Stimulated activated CD4-positive, alpha-beta T cell treated with anti-CD3 and anti-CD28 coated beads, Interleukin-15, amount 100 ng/mL, for 1 hour (primary cell): ENCODE measurements at places on chromosomes 4 and X.

GRCh38 chrX:133654811-133655210 is 239.5 kb upstream of the GPC4 start:
- DNase-seq = no peak

- no peak for DNase-seq
Measured at GRCh38 chrX:68376373-68376772, 56.9 kb downstream of the OPHN1 start.

- DNase-seq = no peak
Measured at GRCh38 chr4:183163135-183163534, 64.1 kb downstream of the WWC2 start.

DNA sequence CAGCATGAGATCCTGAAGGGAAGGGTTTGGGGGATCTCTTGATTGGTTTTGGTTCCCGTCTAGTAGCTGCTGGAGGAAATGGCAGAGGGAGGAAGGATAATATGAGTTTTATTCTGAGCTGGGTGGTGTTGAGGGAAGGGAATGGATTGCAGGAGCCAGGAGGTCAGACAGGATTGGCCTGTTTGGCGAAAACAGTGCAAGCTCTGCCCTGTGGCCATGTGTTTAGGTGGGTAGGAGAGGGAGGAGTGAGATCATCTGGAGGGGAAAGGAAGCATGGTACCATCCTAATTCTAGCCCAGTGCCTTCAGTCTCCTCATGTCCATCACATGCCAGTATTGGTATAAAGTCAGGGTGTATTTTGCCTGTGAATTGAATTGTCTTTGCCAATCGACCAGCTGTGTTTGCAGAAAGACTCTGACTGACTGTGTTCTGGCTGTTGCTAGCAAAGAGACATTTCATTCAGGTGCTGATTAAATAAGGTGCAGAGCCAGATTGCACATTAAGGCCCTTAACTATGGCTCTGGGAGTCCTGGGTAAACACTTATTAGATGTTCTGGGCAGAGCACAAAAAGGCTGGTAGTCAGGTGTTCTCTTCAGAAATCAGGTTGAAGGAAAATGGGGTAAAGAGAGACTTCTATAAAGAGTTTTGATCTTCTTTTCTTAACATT is 10.0 kb downstream of the TMEM164 start:
- DNase-seq = no peak

DNA sequence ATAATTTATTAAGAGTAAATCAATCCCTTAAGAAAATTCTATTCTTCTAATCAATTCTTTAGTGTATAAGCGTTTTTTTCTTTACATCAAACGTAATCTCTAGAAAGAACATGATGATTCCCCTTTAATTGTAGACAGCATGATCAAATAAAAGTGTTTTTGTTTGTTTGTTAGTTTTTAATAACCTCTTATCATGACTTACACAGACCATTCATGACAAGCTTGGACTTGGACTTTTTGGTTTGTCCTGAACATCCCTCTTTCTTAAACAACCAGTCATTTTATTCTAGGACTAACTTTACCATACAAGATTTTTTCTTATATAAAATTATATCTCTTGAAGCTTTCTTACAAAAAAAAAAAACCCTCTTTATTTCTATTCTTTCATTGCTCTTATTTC is 344.6 kb upstream of the SPOCK3 start:
- no peak for DNase-seq

DNA sequence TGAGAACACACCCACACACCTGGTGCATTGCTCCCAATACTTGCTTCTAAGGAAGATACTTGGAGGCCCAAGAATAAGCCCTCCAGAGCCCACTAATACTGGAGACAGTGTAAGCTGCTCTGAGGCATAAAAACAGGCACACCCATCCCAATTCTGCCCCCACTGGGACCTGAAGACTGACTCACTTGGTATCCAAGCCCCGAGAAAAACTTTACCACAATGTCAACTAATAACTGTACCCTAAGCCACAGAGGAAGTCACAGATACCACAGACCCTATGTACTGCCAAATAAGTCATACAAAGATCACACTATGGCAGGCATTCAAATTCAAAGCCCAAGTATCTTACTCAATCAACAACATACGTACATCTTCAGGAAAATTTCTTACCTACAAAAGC is 398.2 kb upstream of the SPANXN1 start:
- no peak for DNase-seq

- DNase-seq = no peak
Measured at GRCh38 chr4:119525771-119526712, 102.6 kb downstream of the PDE5A start.
